ENCODE measurements at places on chromosomes 16 and 17.

DNA sequence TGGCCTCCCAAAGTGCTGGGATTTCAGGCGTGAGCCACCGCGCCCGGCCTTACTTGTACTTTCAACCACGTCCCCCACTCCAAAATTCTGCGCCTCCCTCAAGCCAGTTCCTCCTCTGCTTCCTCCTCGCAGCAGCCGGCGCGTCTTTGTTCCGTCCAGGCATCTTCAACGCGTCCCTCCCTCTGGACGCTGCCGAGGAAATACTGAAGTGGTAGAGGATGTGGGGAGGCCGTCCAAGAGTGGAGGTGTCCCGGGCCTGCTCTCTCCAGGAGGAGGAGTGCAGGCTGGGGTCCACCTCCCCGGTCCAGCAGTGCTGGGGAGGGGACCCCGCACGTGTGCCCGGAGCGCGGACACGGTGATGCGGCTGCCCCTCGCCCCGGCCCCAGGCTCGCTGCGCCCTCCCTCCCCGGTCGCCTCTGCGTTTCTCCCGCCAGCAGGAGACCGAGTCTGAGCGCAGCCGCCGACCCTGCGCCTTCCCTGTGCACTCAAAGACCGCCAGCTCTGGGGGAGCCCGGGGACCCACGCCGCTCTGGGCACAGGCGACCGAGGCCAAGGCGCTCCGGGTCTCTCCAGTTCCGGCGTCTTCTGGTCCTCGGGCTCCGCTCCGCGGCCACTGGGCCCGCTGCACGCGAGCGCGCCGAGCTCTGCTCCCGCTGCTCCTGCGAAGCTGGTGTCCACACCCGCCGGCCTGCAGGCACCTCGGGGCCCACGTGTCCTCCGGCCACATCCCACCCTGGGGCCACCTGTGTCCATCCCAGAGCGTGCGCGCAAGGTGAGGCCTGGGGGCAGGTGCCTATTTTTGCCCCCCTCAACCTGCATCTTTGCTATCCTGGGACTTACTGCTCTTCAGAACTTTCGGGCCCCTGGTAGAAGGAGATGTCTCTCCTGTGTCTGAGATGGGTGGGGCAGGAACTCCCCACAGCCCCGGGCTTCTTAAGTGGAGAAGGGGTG, 31.7 kb downstream of the OSBPL7 start:
- DNase-seq: peak; percentile 59

- DNase-seq: no peak
Observed at GRCh38 chr16:22124583-22125284, 32.4 kb downstream of the VWA3A start.

- no peak for DNase-seq
Observed at GRCh38 chr17:18981642-18982424, 22.7 kb downstream of the FAM83G start.

DNA sequence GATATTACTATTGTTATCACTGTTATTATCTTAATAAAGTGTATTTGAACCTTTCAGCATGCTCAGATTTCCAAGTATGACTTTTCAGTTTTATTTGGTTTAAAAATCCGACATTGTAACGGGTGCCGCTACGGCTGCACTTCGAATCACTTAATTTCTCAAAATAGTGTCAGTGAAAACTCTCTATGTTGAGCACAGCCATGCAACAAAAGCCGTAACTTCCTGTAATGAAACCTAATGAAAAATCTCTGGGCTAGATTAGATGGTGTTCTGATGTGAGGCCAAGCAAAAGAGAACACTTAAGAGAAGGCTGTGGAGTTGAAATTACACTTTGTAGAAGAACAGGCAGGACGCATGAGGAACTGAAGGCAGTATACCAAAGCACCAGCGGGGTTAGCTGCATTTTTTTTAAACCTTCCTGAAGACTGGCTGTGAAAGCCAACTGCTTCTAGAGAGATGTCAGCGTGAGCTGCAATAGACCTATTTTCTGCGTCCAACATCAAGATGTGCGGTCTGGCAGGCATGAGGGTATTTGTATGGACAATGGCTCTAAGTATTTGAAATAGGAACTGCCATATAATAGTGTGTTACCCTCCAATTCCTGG, 1545.0 kb upstream of the GOT2 start:
- no peak for DNase-seq

DNA sequence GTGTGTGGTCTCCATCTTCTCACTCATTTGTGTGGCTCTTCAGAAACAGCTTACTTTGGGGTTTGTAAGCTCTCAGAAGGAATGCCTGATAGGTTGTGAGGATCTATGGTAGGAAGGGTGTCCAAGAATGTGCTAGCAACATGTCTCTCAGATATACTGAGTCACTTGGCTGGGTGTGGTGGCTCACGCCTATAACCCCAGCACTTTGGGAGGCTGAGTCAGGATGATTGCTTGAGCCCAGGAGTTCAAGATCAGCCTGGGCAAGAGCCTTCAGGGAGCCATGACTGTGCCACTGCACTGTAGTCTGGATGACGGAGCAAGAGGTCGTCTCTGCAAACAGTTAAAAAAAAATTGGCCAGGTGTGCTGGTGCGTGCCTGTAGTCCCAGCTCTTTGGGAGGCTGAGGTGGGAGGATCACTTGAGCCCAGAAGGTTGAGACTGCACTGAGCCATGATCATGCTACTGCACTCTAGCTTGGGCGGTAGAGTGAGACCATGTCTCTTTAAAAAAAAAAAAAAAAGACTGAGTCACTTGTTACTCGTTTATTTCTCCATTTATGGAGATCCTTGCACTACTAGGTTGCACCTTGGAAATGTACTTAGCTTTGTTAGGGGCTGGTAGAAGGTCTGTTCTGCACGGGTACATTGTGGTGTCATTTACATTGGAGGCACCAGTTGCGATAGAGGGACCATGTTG, 232.0 kb downstream of the SNX29 start:
- DNase-seq: no peak

GRCh38 chr17:43945074-43945829, 3.0 kb upstream of the PPY start:
- no peak for DNase-seq

DNA sequence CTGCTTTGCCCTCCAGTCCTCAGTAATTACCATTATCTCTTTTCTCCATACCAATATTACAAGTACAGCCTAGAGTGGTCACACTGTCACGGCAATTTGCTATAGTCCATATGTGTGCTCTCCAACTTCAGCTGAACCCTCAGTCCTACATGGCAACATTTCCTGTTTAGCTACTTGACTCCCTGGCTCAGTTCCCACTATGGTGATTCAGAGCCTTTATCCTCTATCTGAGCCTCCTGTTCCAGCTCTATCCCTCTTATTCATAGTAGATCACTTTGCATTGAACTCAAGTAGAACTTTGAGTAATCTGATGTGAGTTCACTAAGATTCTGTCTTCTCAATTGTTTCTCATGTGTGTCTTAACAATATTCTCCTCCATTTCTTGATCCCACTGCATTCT, 43.7 kb upstream of the GOSR1 start:
- DNase-seq: no peak

DNA sequence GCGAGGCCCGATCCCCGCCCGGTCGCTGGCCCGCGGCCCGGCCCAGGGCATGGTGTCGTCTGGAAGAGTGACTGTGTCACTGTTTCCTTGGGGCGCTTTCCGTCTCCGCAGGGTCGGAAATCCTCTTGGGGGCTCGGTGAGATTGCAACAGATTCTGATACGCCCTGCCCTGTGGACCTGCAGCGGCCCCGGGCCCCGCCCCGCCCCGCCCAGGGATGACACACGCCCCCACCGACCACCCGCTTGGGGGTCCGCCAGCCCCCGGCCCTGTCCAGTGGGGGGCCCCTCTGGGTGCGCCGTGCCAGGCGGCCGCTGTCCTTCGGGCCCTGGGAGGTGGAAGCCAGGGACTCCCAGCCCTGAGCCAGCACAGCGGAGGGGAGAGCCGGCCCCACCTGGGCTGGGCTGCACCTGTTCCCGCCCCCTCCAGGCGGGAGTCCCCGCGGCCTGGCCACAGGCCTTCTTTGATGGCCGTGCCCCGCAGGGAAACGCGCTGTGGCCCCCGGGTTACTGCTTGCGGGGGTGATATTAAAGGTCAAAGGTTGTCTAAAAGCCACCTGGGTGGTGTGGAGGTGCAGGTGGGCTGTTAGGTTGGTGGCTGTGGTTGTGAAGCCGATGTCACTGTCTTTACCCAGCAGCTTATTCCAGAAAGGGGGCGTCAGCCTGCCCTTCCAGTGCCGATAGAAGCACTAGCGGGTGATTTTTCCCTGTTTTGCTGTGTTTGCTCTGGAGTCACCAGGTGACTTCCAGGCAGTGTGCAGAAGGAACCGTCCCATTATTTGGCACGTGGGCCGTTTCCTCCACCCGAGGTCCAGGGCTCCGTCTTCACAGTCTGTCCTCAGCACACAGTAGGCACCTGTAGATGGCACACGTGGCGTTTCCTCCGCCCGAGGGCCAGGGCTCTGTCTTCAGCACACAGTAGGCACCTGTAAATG, 752 bp downstream of the TBC1D24 start:
- peak; percentile 40 for DNase-seq

- DNase-seq: no peak
Observed at GRCh38 chr16:85187886-85188285, 75.6 kb upstream of the CIBAR2 start.

- DNase-seq: no peak
Observed at GRCh38 chr17:1150863-1151600, 28.7 kb downstream of the ABR start.

- DNase-seq: no peak
Observed at GRCh38 chr17:74444406-74444805, 12.5 kb downstream of the GPRC5C start.
